ENCODE measurements at places on chromosomes 5 and 9.

GRCh38 chr5:143214890-143215289 is 188.6 kb downstream of the NR3C1 start:
- no peak for DNase-seq

GRCh38 chr5:124661317-124662141 is 84.9 kb downstream of the ZNF608 start:
- DNase-seq, result no peak

GRCh38 chr9:127132921-127133647 is 10.6 kb upstream of the ANGPTL2 start:
- no peak for DNase-seq

DNA sequence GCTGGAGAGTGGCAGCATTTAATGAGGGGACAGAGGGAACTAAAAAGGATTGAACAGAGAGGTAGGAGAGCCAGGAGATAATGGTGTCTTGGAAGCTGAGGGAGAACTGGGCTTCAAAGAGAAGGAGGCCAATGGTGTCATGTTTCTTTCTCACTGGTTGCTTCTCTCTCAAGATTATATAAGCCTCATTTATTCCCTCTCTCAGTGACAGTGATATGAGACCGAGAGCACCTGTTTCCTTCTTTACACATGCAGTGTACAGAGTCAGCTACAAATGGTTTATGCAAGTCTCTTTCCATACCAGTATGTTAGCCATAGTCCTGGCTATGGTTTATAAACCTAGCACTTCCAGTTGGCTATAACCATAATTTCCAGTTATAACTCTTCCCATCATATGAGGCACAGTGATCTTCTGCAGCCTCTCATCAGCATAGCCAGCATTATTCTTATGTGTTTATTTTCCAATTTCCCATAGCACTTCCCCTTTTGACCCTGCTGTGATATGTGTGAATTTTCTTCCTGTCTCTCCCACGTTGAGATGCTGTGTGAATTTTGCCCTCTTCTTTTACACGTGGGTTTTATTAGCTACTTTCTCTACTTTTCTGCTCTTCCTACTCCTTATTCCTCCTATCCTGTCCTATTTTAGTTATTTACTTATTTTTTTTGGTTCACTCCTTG is 71.2 kb downstream of the UNC13B start:
- DNase-seq, result no peak

DNA sequence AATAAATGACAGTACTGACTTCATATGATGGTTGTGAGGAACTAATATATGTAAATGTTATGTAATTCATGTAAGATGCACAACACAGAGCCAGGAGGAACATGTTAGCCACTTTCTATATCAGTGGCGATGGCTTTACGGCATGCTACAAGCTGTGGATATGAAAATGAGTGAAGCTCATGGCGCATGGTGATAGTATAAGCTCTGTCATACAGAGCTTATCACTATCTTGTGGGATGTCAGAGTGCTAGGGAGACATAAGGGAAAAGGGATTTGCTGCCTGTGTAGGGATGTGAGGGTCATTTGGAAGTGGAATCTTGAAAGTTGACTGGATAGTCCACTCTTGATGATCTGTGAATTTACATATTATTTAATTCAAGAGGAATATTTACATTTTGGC is 13.6 kb downstream of the CPEB4 start:
- no peak for DNase-seq
